ENCODE measurements at places on chromosomes 2 and 18. TPM values are rescaled to one million over a fixed set of nuclear protein-coding genes. Genes with fewer than 3 reads are reported as not detected.

GRCh38 chr2:40115894-40116293, 336.0 kb downstream of the SLC8A1 start:
- no peak for ATAC-seq

- ATAC-seq = peak; percentile 76
Measured at GRCh38 chr2:37168217-37168981, 11.6 kb upstream of the EIF2AK2 start.

Gene CRACDL
- 0.13 TPM for total RNA-seq

Gene CROCC2
- not detected for total RNA-seq

DNA sequence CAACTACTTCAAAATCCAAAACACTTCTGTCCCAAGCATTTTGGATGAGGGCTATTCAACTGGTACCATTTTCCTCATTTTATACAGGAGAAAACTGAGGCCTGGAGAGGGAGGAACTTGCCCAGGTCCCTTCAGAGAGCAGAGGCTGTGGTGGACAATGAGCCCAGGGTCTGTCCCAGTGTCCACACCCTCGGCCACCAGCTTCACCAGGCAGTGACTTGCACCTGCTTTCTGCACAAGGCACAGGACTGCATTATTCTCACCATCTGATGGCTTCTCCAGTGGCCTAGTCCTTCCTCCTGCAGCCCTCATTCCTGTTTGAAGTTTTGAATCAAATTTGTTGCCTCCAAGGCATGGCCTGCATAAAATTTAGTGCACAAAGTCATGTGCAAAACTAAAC, 53.3 kb downstream of the RNF144A start:
- no peak for ATAC-seq

- no peak for ATAC-seq
Measured at GRCh38 chr2:133837441-133838094, 269.3 kb upstream of the NCKAP5 start.

DNA sequence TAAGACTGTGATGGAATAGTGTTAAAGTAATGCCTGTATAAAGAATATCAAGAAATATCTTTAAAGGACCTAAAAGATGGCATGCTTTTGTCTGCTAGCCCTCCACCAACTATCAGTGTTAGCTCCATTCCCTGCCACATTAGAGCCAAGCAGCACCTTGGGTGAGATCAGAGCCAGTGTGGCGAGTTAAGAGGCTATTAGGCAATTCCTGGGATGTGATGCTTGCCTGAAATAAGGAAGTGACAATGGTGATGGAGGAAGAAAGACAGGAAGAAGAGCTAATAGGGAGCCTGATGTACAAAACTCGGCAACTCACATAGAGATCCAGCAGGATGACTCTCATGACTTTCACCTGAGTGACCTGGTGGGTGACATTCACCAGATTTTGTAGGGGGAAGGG, 143.5 kb downstream of the ZEB2 start:
- no peak for ATAC-seq

DNA sequence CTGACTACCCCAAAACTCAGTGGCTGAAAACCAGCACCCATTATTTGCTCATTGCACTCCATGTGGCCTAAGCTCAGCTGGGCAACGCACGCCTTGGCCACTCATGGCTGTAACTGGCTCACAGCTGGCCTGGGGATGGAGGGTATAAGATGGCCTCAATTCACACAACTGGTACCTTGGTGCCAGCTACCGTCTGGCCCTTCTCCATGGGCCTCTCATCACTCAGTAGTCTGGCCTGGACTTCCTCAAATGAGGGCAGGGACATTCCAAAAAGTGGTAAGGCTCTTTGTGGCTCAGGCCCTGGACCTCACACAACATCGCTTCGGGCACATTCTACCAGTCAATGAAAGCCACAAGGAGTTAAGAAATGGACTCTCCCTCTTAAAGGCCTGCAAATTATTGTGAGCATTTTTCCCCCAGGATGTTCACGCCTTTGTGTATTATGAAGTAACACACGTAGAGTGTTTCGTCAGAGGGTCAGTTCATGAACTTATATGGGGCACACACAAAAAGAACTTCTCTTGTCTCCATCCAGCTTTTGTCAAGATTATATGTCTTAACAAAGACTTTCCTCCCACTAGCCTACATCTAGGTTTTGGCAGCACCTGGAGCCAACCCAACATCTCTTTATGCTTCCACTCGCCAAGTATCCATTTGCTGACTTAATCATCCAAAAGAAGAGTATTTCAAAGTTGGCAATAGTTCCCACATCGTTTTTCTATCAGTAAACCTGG, 145.2 kb downstream of the CCBE1 start:
- no peak for ATAC-seq

GRCh38 chr2:176170602-176171305, 13.6 kb downstream of the HOXD3 start:
- no peak for ATAC-seq

GRCh38 chr2:241255542-241256167, 59.8 kb downstream of the HDLBP start:
- no peak for ATAC-seq

Gene SNTG2
- 0.50 TPM for total RNA-seq

- no peak for ATAC-seq
Measured at GRCh38 chr2:238102865-238103264, 2.7 kb downstream of the ESPNL start.

- no peak for ATAC-seq
Measured at GRCh38 chr2:180495606-180496005, 484.8 kb upstream of the UBE2E3 start.

DNA sequence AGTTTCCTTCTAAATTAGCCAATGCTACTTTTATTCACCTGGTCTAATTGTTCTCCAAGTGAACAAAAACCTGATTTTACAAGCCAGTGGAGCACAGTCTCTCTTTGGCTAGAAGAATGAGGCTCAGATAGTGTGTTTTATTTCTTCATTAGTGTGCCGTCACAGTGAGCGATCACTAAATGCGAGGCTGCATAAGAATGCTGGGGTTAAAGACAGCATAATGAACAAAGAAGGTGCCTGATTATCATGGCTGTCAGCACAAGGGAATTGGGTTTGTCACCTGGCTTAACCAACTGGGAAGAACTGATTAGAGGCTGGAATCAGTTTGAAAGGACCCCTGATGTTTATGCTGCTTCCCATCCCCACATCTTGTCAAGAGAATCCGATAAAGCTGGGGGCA, 76.4 kb downstream of the EPHA4 start:
- ATAC-seq = no peak

- no peak for ATAC-seq
Measured at GRCh38 chr2:46970334-46971288, 55.0 kb upstream of the MCFD2 start.

Gene CCDC68
- 0.17 TPM for total RNA-seq

GRCh38 chr2:197266477-197266876, 44.1 kb downstream of the ANKRD44 start:
- ATAC-seq = peak; percentile 70

GRCh38 chr2:154551649-154552048, 146.8 kb upstream of the KCNJ3 start:
- ATAC-seq = no peak

DNA sequence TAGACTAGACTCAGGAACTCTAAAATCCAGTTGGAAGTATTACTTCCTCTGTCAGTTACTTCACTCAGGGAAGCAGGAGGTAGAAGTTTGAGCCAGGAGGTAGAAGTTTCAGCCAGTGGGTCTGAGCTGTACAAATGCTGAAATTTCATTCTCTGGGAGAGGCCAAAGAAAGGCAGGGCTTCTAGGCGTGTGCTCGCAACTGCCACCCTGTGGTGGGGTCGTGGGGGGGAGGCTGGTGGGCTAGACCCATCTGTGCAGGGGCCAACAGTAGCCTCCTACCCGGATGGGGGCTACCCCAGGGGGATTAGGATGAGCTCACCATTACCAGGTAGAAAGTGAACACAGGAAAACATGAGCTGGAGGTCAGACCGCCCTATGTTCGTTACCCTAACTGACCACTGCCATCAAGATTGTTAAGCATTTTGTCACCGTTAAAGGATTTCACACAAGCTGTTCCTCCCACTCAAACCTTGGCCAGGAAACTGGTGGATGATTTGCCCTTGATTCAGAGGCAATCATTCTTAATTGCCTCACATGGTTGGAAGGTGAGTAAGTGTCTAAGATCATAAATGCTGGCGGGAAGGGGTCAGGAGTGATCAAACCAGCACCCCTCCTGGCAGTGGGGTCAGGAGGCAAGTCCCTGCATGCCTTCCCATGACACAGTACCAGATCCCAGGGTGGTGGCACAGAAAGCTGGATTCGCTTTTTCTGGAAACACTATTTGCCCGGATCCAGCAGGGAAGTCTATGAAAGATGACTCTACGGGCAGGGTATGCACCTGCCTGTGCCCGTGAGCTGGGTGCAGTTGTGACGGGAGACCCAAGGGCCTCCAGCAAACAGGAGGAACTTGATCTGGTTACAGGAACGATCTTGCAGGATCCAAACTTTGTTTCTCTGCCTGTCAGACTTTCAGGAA, 5.2 kb upstream of the FHL2 start:
- ATAC-seq = no peak

Gene CTIF
- total RNA-seq = 8.2 TPM

DNA sequence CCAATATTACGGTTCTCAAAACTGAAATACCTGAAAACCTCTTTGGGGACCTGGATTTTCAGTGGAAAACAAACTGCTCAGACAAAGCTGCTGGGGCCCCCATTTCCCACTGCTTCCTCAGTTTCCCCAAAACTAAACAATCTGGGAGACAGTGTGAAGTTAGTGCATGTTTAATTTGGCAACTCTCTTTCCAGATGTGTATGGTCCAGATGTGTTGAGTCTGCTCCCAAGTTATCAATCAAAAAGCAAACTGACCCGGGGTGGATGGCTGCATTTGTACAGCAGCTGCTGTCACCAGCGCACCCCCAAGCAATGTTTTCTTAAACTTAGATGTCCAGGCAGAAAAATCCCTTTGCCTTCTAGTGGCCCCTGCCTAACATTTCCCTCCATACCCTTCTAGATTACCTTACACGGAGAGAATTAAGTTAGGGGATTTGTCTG, 136.9 kb downstream of the COPS8 start:
- ATAC-seq = no peak

DNA sequence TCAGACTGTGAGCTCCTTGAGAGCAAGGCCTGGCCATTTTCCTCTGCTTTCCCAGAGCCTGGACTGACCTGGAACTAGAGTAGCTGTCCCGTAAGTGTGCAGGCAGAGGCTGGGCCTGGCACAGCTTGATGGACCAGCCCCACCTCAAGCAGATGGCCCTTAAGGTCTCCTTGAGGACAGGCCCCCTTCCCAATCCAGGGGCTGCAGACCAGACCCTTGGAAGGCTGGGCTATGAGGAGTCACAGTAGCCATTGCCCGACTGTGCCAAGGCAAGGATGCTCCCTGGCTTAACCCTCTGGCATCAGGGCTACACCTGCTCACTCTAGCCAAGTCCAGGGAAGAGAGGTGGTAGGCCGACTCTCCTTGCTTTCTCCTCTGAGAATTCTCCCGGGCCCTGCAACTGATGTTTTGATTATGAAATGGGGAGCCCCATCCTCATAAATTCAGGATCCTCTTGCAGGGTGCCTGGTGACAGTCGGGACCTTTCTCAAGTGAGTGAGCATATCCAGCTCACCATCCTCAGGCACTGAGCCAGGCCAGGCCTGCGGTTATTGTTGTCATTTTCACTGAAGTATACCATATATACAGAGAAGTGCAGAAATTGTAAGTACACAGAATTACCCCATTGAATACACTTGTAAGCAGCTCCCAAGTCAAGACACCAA, 51.7 kb downstream of the DPYSL5 start:
- no peak for ATAC-seq

Gene CAPN14
- total RNA-seq = 0.53 TPM

DNA sequence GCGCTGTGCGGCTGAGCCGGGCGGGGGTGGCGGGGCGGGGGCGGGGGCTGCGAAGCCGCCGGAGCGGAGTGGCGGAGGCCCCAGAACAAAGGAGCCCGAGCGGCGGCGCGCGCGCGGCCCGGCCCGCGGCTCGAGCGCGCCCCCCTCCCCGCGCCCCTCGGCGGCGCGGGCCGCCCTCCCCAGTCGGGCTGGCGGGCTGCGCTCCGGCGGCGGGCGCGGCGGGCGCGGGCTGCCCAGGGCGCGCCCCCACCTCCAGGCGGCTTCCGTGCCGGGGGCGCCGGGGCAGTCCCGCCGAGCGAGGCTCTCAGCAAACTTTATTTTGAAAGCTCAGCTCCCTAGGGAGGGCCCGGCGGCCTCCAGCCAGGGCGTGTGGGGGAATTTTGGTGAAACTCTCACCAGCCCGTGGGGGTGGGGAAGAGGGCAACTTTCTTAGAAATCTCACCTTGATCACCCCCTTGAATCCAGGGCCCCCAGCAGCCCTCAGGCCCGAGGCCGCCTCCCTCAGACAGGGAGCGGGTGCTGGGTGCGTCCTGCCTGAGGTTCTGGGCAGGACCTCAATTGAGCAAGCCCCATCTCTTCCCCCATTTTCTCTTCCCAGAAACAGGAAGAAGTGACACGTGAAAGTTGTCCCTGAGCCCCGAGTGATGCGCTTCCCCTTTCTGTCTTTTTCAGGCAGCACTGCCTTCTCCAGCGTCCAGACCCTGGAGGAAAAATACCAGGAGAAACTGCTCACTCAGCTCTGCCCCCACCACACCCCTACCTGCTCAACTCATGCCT, 786 bp downstream of the TET3 start:
- peak; percentile 65 for ATAC-seq

Gene OR6B2
- not detected for total RNA-seq

DNA sequence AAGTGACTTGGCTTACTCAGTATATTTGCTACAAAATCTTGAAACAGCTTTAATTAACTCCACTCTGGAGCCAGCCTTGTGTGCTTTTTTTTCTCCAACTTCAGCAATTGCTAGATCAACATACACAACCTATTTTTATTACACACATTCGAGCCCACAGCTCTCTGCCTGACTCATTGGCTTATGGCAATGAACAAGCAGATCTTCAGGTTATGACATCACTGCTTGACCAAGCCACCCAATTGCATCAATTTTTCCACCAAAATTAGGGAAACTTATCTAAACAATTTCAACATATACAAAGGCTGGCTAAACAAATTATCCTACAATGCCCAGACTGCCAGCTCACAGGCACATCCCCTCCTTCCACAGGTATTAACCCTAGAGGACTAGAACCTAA, 39.6 kb upstream of the PDK1 start:
- no peak for ATAC-seq

GRCh38 chr2:174120346-174120745, 128.0 kb downstream of the OLA1 start:
- peak; percentile 99 for ATAC-seq

GRCh38 chr18:55549474-55550104, 38.4 kb downstream of the TCF4 start:
- ATAC-seq = no peak

GRCh38 chr2:188997263-188997662, 23.1 kb downstream of the COL3A1 start:
- ATAC-seq = no peak

DNA sequence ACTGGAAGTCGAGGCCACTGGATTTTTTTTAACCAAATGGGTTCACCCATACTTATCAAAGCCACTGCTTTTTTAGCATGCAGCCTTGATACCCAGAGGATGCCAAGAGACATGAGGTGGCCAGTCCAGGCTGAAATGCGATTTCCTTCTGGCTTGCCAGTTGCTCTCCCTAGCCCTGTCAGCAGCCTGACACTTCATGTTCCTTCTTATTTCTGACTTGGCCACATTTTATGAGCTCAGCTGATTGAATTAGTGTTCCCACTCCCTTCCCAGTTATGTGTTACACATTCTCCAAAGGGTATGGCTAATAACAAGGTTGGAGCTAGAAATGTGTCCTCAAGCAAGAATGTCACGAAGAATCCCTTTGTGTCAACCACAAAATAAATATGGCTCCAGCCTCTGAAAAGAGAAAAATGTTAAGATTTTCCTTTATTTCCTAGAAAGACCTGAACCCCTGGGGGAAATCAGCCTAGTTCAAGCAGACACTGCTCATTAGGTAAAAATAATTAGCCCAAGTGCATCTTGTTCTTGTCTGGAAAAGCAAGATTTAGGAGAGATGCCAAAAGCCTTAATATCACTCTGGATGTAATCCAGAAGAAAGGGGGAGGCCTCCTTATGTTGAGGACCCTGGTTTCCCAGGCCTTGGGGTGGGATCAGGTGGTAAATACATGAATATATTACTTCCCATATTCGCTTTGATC, 121.7 kb upstream of the TACR1 start:
- no peak for ATAC-seq

Gene KCNJ3
- total RNA-seq = not detected
